Forelimb muscle (tissue), 1 donor: ENCODE measurements at places on chromosomes 16 and 17. TPM values are rescaled to one million over a fixed set of nuclear protein-coding genes. Genes with fewer than 3 reads are reported as not detected.

DNA sequence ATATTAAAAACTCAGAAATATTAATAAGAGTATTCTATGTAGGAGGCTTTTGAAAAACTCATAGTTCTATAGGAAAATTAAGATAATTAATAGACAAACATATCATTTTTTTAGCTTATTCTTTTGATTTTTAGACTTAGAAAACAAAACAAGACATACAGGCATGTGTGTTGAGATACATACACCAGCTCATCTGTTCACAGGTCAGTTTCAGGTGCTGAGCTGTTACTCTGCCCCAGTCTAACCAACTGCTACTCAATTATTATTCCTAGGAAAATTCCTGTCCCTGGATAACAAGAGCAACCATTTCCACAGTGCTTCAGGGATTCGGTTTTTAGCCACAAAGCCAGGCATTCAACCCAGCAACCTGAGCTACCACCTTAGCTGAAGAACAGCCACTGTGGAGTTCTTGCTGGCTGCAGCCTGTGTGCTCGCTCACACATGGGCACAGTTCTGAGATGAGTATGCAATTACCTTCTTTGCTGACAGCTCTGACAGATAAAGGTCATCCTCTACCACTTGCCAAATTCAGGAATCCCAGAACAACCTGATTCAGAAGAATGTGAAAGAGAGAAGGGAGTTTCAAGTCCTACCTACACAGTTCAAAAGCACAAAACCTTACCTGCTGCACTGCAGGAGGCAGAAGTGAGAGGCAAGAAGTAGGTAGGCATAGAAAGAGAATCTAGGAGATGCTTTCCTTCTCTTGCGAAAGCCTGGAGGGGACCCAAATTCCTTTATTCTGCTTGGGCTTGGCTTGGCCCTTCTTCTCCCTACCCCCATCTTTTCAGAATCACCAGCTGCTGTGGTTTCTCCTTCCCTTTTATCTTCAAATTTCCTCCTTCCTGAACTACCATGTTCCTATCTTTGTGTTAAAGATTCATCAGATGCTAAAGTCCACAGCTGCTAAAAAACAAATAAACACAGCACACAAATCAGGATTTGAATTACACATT lies 62.7 kb downstream of the TEX2 start:
- no peak for DNase-seq

DNA sequence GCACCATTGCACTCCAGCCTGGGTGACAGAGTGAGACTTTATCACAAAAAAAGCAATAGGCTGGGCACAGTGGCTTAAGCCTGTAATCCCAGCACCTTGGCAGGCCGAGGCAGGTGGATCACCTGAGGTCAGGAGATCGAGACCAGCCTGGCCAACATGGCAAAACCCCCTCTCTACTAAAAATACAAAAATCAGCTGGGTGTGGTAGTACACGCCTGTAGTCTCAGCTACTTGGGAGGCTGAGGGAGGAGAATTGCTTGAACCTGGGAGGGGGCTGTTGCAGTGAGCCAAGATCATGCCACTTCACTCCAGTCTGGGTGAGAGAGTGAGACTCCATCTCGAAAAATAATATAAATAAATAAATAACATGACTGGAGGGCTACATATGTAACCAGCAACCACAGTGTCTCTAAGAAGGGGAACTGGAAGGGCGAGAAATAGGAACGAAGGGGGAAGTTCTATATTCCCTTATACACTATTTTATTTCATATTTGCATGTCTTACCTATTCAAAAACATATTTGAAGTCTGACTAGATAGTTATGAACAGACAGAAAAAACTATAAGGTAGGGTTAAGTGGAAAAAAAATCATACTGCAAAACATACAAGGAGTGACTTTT lies 25.9 kb downstream of the MYH11 start:
- no peak for DNase-seq

- no peak for DNase-seq
These were observed 173.8 kb downstream of the CDH11 start for GRCh38 chr16:64948056-64948455.

- no peak for DNase-seq
These were observed 9.2 kb upstream of the GLIS2 start for GRCh38 chr16:4306470-4307214.

DNA sequence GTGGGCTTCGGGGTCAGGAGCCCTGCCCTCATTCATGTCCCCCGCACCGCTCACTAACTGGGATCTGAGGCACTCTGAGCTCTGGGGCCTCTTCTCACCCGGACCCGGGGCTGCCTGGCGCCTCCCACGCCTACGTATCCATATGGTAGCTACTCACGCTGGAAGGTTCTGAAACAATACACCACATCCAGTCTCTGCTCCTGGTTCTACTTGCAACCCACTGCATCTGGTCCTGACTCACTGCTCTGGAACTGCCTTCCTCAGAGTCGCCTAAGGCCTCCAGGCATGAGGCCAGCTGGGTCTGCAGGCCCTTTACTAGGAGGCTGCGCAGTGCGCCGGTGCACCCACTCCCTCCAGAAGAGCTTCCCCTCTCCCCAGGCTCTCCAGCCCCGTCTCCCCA lies 18.1 kb downstream of the USP36 start:
- DNase-seq = no peak

DNA sequence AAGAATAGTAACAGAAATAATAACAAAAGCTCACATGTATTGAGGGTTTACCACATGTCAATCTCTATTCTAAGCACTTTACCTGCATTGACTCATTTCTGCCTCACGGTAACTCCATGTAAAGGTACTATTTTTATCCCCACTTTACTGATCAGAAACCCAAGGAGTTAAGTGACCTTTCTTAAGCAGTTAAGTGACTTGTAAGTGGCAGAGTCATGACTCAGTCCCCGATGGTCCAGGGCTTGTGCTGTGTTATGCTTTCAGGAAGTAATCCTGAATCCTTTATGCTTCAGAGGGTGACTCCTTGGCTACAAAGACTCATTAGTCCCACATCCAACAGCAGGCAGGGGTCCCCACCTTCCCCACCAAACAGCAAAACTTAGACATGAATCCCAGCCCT lies 66.5 kb downstream of the MRM1 start:
- no peak for DNase-seq

GRCh38 chr17:8326511-8327302 lies 12.9 kb upstream of the ODF4 start:
- no peak for DNase-seq

DNA sequence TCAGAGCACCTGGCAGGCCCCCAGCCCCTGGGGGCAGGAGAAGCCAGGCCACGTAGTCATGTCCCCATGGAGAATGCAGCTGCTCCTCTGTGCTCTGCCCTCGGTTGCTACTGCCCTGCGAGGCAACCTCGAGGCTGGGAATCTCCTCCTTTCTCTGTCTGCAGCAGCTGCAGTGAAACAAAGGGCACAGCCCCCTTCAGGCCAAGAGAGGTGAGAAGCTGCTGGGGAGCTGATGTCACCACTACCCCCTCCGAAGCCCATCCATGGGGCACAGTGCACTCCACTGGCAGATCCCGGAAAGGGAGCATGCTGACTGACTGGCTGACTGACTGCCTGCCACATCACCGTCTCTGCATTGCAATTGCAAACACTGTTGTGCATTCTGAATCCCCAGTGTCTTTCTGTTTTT lies 103.7 kb downstream of the GRIN2A start:
- no peak for DNase-seq

DNA sequence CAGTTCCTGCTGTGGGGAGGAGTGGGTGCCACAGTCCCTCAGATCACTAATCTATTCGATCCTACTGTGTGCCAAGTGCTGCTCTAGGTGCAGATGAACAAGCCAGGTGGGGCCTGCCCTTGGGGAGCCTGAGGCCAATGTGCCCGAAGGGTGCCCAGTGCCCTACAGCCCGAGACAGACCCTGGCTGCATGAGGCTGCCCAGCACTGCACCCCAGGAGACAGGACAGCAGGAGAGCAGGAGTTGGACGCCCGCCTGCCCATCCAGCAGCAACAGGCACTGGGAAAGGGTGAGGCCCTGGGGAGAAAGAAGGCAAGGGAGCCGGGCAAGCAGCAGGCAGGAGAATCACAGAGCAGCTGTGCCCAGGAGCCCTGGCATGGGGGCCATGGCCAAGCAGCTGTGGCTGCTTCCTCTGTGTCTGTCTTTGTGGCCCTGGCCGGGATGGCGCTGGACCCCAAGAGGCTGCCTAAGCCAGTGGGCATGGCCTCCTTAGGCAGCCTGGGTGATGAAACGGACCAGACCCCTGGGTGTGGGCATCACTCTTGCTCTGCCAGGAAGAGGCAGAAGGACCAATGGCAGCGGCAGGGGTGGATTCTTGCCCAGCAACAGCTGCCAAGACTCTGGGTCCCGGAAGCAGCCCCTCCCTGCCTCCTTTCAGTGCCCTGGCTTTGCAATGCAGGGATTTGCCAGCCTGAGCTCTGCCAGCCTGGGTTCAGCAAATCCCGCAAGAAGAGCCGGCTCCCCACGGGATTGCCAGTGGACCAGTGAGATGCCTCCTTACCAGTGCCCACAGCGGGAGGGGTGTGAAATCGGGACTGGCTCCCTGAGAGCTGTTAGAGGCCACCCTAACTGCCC lies 179.6 kb upstream of the TNRC6C start:
- no peak for DNase-seq

DNA sequence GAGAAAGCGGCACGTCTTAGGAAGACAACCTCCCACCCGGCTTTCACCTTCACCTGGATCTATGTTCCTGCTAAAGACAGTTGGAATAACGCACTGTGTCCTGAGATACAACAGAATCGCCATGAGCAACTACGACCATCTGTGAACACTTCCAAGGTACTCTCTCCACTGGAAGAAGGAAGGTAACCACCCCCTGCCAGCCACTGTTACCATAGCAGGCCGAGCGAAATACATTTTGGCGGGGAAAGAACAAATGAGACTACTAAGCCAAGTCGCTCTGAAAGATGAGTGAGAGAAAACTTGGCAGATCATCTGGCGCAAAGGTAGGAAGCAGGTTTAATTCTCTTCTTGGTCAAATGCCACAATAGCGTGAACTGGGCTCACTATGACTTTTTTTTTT lies 9.8 kb downstream of the CRK start:
- no peak for DNase-seq

DNA sequence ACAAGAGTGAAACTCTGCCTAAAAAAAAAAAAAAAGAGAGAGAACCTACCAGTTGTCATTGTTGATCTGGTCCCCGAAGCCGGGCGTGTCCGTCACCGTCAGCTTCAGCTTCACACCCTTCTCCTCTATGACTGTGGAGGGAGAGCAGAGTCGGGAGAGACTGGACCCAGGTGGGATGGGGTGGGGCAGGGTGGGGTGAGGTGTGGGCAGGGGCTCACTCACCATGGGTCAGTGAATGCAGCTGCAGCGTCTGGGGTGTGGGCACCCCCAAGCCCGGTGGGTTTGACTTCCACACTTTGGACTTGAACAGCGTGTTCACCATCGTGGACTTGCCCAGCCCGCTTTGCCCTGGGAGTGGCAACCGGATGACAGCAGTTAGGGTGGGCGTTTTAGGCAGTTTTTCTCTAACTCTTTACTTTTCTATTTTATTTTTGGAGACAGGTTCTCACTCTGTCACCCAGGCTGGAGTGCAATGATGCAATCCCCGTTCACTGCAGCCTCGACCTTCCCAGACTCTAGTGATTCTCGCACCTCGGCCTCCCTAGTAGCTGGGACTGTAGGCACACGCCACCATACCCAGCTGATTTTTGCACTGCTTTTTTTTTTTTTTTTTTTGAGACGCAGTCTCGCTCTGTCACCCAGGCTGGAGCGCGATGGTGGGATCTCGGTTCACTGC lies 2.2 kb downstream of the SEPTIN12 start:
- no peak for DNase-seq

DNA sequence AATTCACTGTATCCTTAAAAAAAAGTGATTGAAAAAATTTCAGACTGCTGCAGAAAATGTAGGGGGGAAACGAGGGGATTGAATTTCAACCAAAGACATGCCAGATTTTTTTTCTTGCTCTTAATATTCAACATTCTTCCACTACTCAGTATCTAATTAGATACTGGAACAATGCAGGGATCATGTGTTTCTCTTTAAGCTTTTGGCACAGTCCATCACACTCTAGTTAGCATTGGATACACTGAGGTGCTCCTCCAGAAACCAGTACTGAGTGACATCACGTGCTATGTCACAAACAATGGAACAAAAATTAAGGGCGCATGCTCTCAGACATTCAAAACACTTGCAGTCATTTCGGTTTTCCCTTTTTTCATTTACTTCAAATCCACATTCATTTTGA lies 298.6 kb upstream of the PSMD7 start:
- DNase-seq = peak; percentile 87

DNA sequence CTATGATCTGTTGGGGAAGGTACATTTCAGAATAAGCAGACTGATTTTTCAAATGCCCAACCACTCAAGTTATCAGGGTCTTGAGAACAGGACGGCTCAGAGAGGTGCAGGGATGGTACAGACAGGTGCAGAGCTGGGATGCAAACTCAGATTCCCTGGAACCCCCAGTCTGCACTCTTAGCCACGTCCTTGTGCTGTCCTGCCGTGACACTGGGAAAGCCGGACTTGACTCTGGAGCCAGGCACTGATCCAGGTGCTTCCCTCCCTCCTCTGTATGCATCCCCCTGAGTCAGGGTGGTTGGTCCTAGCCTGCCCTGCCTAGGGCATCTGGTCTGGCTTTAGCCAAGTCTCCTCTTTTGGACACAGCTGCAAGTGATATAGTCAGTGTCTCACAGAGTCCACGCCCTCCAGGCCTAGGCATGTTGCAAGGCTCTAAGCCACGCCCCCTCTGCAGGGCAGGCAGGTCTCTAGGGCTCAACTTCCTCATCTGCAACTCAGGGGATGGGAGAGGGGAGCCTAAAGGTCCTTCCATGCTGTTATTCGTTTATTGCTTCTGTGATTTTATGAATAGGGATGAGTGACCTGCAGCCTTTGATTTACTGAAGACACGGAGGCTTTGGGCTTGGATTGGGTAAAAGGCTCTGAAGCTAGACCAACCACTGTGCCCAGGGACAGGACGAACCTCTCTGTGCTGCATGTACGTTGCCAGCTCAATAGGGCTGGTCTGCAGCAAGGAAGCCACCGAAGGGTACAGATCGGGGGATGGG lies 97.3 kb downstream of the SDK2 start:
- no peak for DNase-seq

- DNase-seq = no peak
These were observed 291.0 kb downstream of the SNX29 start for GRCh38 chr16:12267491-12267890.

- DNase-seq = no peak
These were observed 37.7 kb downstream of the ZFHX3 start for GRCh38 chr16:73010150-73010676.

DNA sequence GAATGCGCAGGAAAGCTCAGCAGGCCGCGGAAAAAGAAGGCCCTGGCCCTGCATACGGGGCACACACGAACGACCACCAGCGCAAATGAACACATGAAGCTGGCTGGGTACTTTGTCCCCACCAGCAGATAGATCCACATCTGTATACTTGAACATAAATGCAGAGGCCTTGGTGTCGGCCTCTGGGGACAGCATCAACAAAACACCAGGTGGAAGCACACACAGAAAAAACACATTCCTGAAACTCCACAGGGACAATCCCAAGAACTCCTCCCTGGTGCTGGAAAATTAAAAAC lies 606 bp upstream of the ZBTB4 start:
- no peak for DNase-seq

Gene ZNF423
- 26.2 TPM for polyA plus RNA-seq

Gene CTF1
- 12.8 TPM for polyA plus RNA-seq

Gene TMEM114
- not detected for polyA plus RNA-seq

Gene RDM1
- polyA plus RNA-seq = 0.28 TPM

Gene CDIPT
- polyA plus RNA-seq = 37.7 TPM

Gene PRRT2
- 14.4 TPM for polyA plus RNA-seq

Gene DPEP1
- 0.72 TPM for polyA plus RNA-seq

Gene TBC1D3B
- 14.6 TPM for polyA plus RNA-seq

Gene CCL1
- polyA plus RNA-seq = not detected

Gene KCNH4
- polyA plus RNA-seq = not detected

Gene PERCC1
- 0.20 TPM for polyA plus RNA-seq

Gene SREBF1
- 33.2 TPM for polyA plus RNA-seq

Gene ARHGAP23
- 25.1 TPM for polyA plus RNA-seq

Gene NDE1
- polyA plus RNA-seq = 15.9 TPM

Gene GPR142
- polyA plus RNA-seq = 0.20 TPM

Gene ANKRD40CL
- polyA plus RNA-seq = 0.30 TPM

Gene TPSG1
- 1.4 TPM for polyA plus RNA-seq
